ENCODE measurements at places on chromosomes 3 and 15.

DNA sequence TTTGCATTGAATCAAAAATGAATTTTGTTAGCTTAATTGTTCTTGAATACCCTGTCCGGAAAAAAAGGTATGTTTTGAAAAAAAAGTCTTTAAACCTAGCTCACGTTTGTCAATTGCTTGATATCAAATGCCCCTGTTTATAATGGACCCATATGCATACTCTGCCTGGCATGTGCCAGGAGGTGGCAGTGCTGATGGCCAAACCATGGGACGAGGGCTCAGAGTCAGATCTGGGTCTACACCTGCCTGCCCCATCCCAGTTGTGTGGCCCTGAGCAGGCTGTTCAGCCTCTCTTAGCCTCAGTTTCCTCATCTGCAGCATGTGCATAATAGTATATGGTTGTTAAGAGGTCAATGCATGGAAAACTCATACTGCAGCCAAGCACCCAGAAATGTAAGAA, 38.8 kb downstream of the PRKCD start:
- DNase-seq = no peak

GRCh38 chr3:72214066-72214951, 429.4 kb upstream of the PROK2 start:
- DNase-seq = peak; percentile 62

DNA sequence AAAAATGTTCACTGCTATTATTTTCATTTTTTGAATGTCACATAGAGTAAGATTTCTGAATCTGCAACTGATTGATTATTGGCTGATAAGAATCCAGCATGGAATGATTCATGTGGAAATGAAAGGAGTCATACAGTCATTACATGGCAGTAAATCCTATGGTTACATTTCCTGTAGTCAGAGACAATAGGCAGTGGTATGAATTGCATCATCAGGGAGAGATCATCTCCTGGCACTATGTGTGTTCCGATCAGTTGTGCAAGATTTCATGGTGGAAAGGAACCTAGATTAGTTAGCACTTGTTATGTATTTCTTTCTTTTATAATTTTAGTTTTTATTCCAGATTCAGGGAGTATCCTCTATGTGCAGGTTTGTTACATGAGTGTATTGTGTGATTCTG, 38.8 kb downstream of the SLC12A1 start:
- no peak for DNase-seq

DNA sequence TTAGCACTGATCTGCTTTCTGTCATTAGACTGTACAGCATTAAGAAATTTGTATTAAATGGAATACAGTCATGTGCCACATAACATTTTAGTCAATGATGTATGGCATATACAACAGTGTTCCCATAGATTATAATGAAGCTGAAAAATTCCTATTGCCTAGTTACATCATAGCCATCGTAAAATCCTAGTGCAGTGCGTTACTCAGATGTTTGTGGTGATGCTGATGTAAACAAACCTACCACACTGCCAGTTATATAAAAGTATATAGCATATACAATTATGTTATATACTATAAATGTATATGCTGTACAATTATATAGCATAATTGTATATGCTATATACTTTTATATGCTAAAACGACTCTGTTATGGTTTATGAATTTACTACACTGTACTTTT, 41.7 kb downstream of the APH1B start:
- no peak for DNase-seq

DNA sequence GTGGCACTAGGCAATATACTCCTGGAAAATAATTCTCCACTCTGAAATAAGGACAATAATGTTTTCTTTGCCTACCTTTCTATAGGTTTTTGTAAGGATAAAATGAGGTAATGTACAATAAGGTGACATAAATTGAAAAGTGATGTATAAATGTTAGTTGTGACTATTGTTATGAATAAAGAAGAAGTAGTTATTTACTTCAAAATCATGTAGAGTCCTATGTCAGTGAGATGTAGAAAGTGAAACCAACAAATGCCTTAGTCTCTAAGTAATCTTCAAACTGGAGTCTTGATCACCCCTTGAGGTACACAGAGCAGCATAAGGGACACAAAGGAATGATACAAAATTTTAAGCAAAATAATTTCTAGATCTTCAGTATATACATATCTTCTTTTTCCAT, 60.3 kb upstream of the TP63 start:
- no peak for DNase-seq

DNA sequence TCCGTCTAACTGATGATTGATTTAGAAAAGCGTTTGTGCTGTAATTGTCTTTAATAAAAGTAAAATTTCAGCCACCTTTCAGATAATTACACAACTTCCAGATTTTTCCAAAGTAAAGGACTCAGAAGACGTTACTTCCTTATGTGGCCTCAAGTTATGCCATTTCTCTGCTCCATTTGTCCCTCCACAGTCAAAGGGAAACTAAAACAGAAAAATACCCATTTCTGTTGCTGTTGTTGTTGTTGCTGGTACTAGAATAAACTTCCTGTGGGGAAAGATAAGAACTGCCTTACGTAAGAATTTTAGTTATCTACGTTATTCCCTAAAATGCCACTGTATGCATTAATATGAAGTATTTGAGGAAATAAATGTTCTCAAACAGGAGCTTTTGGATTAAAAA, 153.9 kb downstream of the P3H2 start:
- peak; percentile 7 for DNase-seq

GRCh38 chr15:64010719-64011118, 35.6 kb downstream of the DAPK2 start:
- peak; percentile 85 for DNase-seq
